ENCODE measurements at places on chromosomes 6 and 20.

- no peak for DNase-seq
Observed at GRCh38 chr6:24630856-24631505, 15.0 kb downstream of the KIAA0319 start.

DNA sequence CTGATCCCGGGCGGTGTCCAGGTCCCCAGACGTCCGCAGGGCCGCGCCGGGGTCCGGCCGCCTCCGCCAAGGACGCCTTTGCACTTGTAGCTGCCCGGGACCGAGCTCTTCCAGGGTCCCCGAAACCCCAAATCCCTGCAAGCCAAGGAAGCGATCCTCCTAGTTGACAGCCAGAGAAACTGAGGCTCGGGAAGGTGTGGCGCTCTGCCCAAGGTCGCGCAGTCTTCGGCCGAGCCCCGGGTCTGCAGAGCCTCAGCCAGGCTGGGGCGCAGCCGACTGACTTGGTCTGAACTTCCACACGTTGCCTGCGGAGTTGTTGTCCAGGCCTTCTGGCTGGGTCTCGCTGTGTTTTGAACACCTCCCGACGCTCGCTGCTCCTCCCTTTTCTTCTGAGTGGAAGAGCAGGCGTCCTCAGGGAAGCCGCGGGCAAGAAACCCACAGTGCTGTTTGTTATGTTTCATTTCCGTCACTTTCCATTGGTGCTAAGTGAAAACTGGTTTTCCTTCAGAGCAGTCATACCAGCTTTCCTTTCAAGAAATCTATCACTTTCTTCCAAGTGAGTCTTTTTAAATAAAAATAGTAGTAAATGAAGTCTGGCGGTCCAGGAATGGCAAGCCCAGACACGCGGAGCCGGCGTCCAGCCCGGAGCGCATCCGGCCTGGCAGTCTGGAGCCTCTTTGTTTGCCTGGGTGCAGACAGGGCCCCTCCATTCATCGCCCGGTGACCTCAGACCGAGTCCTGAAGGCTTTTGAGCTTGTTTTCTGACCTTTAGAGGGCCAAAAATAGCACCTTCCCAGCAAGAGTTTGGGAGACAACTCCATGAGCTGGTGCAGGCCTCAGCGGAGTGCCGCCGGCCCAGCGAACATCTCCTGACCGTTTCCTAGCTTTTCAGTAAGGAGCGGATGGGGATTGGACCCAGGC is 698 bp downstream of the FAM210B start:
- DNase-seq, result peak; percentile 16

- DNase-seq, result no peak
Observed at GRCh38 chr6:166308769-166309589, 787 bp upstream of the PRR18 start.

- DNase-seq, result no peak
Observed at GRCh38 chr6:118288355-118289124, 259.6 kb upstream of the PLN start.

- no peak for DNase-seq
Observed at GRCh38 chr6:151240791-151241642, 1.2 kb downstream of the AKAP12 start.

DNA sequence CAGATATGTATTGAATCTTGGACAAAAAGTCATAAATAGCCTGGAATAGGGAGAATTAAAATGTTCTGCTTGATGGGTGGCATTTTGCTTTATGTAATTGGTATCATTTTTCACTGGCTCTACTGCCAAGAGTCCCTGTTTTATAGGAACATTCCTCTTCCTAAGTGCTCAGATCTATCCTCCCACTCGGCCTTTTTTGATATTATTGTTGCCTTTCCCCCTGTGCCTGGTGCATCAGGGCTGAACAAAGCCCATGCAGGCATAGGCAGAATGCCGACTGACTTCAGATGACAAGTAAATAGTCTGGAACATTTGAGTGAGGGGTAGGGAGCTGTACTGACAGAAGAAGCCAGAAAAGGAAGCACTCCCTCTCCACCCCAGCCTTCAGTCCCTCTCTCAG is 127.0 kb downstream of the PKHD1 start:
- no peak for DNase-seq

DNA sequence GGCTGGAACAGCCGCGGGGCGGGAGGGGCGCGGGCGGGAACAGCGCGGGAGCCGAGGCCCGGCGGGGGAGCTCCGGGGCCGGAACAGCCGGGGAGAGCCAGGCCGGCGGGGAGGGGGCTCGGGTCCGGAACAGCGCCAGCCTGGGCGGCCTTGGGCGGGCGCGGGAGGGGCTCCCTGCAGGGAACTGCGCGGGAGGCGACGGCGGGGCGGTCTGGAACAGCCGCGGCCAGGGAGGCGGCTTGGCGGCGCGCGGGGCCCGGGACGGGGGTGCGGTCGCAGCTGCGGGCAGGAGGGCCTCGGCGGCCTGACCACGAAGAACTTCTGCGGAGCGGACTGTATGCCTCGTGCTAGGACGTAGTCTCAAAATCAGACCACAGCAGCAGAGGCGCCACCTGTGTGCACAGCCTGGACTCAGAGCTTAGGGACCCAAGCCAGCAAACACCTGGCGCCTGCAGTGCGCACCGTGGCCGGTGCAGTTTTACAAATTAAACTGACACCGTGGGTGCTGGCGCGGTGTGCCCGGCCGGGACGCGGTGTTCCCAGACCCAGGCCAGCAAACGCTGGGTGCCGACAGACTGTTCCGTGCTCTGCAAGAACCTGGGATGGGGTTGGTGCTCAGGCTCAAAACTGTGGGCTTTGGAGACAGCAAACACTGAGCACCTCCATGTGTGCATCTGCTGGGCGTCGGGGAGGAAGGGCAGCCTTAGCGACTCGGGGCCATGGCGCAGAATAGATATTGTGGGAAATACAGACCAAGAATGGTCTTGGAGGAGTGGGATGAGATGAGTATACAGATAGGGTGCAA is 572 bp downstream of the ZNF341 start:
- DNase-seq, result no peak

DNA sequence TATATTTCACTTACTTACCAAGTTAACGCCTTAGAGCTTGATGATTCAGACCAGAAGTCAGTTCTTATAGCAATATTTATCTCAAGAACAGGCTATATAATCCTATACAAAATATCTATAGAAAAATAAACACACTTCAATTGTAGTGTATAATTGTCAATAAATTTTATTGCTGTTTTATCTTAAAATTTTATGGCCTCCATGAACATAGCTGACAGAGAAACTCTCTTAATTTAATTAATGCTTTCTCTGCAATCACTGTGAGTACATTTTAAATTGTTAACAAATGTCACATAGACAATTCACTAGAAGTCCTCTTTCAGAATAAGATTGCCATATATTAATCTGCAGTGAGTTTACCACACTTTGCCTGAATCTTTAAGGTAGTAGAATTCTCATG is 178.6 kb downstream of the RFPL4B start:
- DNase-seq, result no peak

- DNase-seq, result no peak
Observed at GRCh38 chr6:157539421-157539822, 158.4 kb downstream of the ZDHHC14 start.

GRCh38 chr6:152054441-152054840 is 247.0 kb downstream of the ESR1 start:
- DNase-seq, result peak; percentile 7

DNA sequence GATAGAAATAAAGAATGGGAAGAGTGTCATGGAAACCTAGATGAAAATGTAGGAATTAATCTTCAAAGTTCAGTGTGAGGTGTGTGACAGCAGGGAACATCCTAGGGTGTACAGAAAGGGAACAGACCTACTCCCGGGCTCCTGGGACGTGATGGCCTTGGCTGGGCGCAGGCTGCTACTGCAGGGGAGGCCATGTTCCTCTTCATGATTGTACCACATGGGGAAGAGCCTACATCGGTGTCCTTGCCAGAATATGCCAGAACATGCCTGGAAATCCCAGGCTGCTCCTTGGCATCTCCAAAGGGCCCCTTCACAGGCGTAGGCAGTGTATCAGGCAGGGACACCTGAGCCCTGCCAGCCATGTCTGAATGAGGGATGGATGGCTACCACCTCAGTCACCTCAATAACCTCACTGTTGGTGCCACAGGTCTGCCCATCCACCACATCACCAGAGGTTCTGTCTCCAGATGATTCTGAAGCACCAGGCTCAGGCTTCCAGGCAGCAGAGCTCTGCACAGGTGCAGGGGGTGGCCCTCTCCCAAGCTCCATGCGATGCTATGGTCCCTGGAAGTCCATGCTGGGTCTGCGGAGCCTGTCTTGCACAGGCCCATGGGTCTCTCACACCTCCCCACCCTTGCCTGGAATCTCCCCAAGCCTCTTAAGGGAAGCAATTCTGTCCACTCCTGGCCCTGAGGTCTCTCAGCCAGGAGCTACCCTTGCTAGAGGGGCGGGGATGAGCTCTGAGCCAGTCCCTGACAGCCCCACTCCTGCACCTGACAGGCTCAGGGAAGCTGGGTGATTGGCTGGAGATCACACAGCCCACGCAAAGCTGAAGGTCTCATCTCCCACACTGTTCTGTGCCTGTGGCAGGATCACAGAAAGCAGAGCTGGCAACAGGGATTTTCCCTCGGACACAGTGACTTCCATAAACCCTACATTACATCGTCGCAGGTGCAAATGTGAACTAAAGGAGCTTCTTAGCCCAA is 20.2 kb downstream of the RAMACL start:
- DNase-seq, result no peak

- DNase-seq, result no peak
Observed at GRCh38 chr20:32551693-32552092, 33.4 kb downstream of the NOL4L start.

- no peak for DNase-seq
Observed at GRCh38 chr20:52943185-52943841, 28.8 kb upstream of the TSHZ2 start.

DNA sequence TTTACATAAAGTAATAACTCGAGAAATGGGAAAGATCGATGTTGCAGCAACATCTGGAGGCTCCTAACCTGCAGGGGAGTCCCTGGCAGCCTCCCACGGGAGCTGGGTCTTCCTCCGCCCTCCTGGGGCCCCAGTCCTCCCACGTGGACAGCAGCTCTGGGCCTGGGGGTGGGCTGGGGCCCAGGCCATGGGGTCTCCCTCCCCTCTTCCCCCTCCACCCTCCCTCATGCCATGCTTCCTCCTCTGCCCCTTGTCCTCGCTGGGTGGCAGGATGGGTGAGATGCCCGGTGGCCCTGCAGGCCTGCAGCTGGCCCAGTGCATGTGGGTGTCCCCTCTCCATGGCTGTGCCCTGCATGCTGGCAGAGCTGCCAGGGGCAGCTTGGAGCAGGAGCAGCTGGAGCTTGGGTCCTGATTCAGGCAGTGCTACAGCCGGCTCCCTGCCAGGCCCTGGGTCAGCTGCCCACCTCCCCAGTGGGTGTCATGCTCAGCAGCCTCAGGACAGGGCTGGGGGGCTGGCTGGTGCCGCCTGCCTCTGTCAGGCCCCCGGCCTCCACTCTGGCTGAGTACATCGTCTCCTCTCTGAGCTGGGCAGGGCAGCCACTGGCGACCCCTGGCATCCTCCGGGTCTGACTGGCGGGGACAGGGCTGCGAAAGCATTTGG is 48.9 kb upstream of the BHLHE23 start:
- DNase-seq, result no peak

DNA sequence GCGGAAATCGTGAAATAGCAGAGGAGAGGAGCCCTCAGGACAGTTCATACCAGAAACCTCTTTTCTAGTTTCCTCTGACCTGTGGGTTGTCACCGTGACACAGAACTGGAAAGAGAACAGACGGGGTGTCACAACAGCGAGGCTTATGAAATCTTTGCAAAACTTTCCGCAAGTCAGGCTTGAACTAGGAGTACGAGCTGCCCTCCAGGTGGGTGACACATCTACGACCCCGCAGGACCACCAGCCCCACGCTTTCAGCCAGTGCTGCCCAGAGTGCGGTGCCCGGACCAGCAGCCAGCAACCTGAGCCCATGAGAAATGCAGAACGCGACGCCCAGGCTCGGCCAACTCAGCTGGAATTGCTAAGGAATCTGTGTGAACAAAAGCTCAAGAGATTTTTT is 30.8 kb downstream of the WRNIP1 start:
- DNase-seq, result no peak

- DNase-seq, result no peak
Observed at GRCh38 chr20:33769043-33769442, 37.2 kb downstream of the ZNF341 start.

DNA sequence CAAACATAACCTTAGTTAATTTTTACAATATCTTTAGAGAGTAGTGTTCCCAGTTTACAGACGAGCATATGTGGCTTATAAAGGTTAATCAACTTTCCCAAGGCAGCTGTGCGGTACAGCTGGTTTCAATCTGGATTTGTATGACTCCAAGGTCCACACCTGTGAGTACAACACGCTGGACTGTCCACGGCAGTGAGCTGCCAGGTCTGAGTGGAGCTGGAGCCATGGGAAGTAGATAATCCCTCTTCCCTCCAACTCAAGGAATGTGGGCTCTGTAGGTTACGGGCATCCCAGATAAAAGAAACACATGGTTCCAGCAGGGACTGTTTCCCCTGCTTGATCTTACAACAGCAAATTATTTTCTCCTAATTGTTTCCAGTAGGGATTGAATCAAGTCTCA is 102.2 kb downstream of the SOD2 start:
- DNase-seq, result no peak

DNA sequence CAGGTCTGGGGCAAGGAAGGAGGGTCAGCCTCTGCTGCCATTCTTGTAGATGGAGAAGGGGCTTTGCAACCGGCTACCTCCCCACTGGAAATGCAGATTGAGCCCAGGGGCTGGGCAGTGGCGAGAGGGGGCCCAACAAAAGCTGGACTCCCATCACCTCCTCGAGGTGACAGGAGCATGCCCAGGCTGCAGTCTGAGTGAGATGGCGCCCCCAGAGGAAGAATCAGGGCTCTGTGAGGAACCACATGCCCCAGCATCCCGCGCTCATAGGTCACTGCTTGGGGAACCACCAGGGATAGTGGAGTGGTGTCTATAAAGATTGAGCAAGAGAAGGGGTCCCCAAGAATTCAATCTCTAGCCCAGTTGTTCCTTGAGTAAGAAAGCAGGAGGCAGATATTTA is 31.6 kb upstream of the NEDD9 start:
- no peak for DNase-seq

DNA sequence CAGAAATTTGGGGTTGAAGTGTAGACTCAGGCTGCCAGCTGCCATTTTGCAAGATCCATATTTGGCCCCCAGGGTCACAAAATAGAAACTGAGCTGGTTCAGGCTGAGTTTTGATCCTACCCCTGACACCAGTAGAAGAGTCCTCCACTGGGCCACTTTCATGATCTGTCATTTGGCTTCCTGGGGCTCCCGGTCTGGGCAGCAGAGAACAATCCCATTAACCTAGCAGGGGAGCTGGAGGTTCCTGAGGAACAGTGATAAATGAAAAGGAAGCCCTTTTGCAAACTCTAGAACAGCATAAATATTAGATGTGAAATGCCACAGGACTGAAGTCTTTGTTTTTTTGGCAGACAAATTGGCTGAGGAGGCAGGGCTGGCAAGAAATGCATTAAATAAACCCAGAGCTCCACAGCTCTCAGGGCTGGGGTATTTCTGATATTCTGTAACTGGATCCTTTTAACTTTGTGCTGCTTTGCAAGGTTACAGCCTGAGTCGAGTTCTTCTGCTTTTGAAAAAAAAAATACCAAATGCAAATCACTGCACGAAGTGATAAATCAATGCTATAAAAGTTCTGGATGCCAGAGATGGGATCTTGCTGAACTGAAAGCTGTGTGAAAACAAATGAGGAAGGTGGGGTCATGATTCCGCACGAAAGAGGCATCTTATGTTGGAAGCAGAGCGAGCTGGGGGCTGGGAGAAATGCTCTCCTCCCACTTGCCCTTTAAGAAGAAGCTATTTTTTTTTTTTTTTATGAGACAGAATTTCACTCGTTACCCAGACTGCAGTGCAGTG is 64.4 kb downstream of the SULF2 start:
- peak; percentile 73 for DNase-seq

- DNase-seq, result no peak
Observed at GRCh38 chr6:12482386-12483375, 192.5 kb downstream of the EDN1 start.

- no peak for DNase-seq
Observed at GRCh38 chr20:62580052-62580451, 62.3 kb upstream of the SLCO4A1 start.

GRCh38 chr6:39451831-39452230 is 129.3 kb upstream of the KCNK16 start:
- DNase-seq, result no peak

All from AG04449 (cell line).